Astrocyte (in vitro differentiated cells and primary cell): ENCODE measurements at places on chromosomes 2 and 18. TPM values are rescaled to one million over a fixed set of nuclear protein-coding genes. Genes with fewer than 3 reads are reported as not detected.

DNA sequence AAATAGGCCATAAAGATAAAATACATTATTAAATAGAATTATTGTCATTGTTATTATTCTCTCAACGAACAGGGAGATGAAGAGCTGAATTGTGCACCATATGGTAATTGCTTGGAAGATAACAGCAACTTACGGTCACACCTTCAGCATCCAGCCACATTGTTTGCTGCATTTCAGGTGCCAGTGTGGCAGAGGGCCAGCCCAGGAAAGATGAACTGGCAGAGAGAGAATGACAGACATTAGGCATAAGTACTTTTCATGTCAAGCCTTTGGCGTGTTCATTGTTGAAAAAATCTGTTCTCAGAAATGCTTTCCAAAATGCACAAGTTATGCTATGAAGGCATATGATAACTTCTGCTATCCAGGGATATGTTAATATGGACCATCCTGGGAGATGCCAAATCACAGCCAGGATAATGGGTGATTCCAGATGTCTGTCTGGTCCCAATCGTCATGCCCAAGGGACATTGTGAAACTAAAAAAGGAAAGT lies 748.6 kb upstream of the PIK3C3 start:
- H3K36me3 ChIP-seq, result no peaks in the 10 kb centered on the region
- DNase-seq, result no peak
- no peak overlapping the region for H3K27ac ChIP-seq
- H3K4me1 ChIP-seq, result no peaks in the 10 kb centered on the region
- H3K27me3 ChIP-seq, result no peaks in the 10 kb centered on the region
- no peak overlapping the region for H3K4me3 ChIP-seq

GRCh38 chr18:21004726-21005125 lies 106.9 kb downstream of the ROCK1 start:
- H3K27ac ChIP-seq, result peak overlapping the region; percentile 51
- peaks cover 13% of the 10 kb centered on the region for H3K36me3 ChIP-seq
- DNase-seq, result peak; percentile 59
- no peaks in the 10 kb centered on the region for H3K27me3 ChIP-seq
- H3K4me3 ChIP-seq, result no peak overlapping the region
- no peaks in the 10 kb centered on the region for H3K4me1 ChIP-seq

DNA sequence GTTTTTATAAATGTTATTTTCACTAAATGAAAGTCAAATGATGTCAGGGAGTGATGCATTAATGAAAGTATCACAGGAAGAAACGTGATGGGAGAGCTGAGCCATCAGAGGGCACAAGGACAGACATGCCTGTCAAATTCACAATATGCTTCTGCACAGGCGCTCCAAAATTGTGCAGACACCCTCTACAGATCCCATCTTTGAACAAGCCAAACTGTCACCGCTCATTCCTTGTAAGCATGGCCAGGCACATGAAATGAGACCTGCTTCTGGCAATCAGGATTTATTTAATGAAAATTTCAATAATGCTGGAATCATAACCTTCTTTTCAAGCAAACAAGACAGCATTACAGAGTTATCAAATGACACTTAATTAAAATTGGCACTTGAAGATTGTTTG lies 20.4 kb upstream of the FSHR start:
- H3K27ac ChIP-seq, result no peak overlapping the region
- no peaks in the 10 kb centered on the region for H3K36me3 ChIP-seq
- DNase-seq, result no peak
- no peaks in the 10 kb centered on the region for H3K4me1 ChIP-seq
- H3K4me3 ChIP-seq, result no peak overlapping the region

- H3K27me3 ChIP-seq, result no peaks in the 10 kb centered on the region
- H3K36me3 ChIP-seq, result no peaks in the 10 kb centered on the region
- H3K4me3 ChIP-seq, result no peak overlapping the region
- DNase-seq, result no peak
These were observed 92.7 kb upstream of the CD302 start for GRCh38 chr2:159890551-159891266.

- H3K27me3 ChIP-seq, result no peaks in the 10 kb centered on the region
- no peak for DNase-seq
- H3K4me1 ChIP-seq, result peaks cover 5% of the 10 kb centered on the region
- H3K36me3 ChIP-seq, result peaks cover 40% of the 10 kb centered on the region
These were observed 11.0 kb downstream of the CPSF3 start for GRCh38 chr2:9434489-9434888.

DNA sequence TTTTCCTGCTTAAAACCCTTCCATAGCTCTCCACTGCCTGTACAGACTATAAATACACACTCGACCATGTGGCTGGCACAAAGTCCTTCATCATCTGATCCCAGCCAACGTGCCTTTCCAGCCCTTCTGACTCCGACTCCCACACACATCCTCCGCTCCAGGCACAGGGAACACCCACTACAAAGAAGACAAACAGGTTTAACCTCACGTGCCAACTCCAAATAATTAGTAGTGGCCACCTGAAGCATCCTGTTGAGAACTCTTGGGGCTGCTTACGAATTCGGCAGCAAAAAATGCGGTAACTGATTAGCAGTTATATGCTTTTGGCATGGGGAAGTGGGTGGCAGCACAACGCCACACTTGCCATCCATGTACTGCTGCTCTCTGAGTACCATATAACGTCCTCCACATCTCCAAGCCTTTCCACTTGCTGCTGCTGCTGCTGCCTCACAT lies 12.1 kb downstream of the SPIRE1 start:
- H3K4me3 ChIP-seq, result no peak overlapping the region
- H3K27ac ChIP-seq, result no peak overlapping the region
- H3K36me3 ChIP-seq, result no peaks in the 10 kb centered on the region
- peaks cover 3% of the 10 kb centered on the region for H3K4me1 ChIP-seq

DNA sequence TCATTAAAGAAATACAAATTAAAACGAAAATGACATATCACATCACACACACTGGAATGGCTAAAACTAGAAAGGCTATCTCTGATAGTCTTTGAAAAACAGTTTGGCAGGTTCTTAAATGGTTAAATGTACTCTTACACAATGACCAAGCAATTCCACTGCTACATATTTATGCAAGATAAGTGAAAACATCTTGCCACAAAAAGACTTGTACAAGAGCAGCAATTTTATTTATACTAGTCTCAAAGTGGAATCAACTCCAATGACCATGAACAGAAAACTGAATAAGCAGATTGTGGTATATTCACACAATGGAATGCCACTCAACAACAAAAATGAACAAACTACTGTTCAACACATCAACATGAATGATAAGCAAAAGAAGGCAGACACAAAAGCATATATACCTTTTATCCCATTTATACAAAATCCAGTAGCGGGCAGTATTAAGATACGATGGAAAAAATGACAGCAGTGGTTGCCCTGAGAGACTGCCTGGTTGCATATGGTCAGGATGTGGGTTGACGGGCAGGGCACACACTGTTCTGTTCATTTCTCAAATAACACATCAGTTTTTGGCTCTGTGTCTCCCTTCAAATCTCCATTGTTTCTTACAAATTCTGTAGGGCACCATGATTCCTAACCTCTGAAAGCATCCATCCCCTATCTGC lies 25.4 kb downstream of the SP100 start:
- H3K4me3 ChIP-seq, result no peak overlapping the region
- peaks cover 6% of the 10 kb centered on the region for H3K4me1 ChIP-seq
- H3K27me3 ChIP-seq, result no peaks in the 10 kb centered on the region
- H3K36me3 ChIP-seq, result peaks cover 5% of the 10 kb centered on the region
- DNase-seq, result peak; percentile 61
- H3K27ac ChIP-seq, result no peak overlapping the region

- H3K36me3 ChIP-seq, result no peaks in the 10 kb centered on the region
- no peak overlapping the region for H3K27ac ChIP-seq
- no peaks in the 10 kb centered on the region for H3K27me3 ChIP-seq
- no peaks in the 10 kb centered on the region for H3K4me1 ChIP-seq
- peak; percentile 79 for DNase-seq
These were observed 246.7 kb downstream of the BABAM2 start for GRCh38 chr2:28137221-28137620.

GRCh38 chr2:113010088-113010487 lies 4.8 kb downstream of the IL36A start:
- H3K4me1 ChIP-seq, result no peaks in the 10 kb centered on the region
- peaks cover 3% of the 10 kb centered on the region for H3K27me3 ChIP-seq
- H3K27ac ChIP-seq, result no peak overlapping the region
- no peak overlapping the region for H3K4me3 ChIP-seq

- no peak for DNase-seq
- no peak overlapping the region for H3K4me3 ChIP-seq
- no peaks in the 10 kb centered on the region for H3K27me3 ChIP-seq
- no peak overlapping the region for H3K27ac ChIP-seq
- H3K36me3 ChIP-seq, result no peaks in the 10 kb centered on the region
- peaks cover 27% of the 10 kb centered on the region for H3K4me1 ChIP-seq
These were observed 225.3 kb upstream of the PXDN start for GRCh38 chr2:1969701-1970015.

GRCh38 chr18:76357585-76358260 lies 137.3 kb downstream of the ZNF516 start:
- H3K36me3 ChIP-seq, result peaks cover 18% of the 10 kb centered on the region
- H3K27me3 ChIP-seq, result no peaks in the 10 kb centered on the region
- H3K4me1 ChIP-seq, result peaks cover 3% of the 10 kb centered on the region
- no peak overlapping the region for H3K4me3 ChIP-seq
- H3K27ac ChIP-seq, result no peak overlapping the region

DNA sequence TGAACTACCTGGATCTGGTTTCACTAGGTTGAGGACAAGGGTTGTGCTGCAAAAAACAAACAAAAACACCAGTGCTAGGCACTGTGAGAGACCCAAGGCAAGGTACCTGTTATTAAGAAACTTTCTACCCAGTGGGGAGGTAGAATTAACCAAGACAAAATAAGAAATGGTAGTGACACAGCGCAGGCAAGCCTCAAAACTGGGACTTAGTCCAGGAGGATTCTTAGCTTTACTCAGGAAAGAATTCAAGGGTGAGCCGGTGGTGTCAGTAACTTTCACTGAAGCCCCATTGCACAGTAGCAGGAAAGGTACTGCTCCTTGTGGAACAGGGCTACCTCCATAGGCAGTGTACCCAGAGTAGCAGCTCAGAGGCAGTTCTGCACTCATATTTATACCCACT lies 131.6 kb downstream of the SCG2 start:
- DNase-seq, result no peak
- no peak overlapping the region for H3K27ac ChIP-seq
- no peaks in the 10 kb centered on the region for H3K27me3 ChIP-seq
- no peaks in the 10 kb centered on the region for H3K36me3 ChIP-seq
- no peak overlapping the region for H3K4me3 ChIP-seq
- peaks cover 4% of the 10 kb centered on the region for H3K4me1 ChIP-seq

GRCh38 chr18:70249118-70249517 lies 39.7 kb upstream of the SOCS6 start:
- H3K27ac ChIP-seq, result no peak overlapping the region
- peak; percentile 44 for DNase-seq
- no peaks in the 10 kb centered on the region for H3K36me3 ChIP-seq
- no peaks in the 10 kb centered on the region for H3K27me3 ChIP-seq

DNA sequence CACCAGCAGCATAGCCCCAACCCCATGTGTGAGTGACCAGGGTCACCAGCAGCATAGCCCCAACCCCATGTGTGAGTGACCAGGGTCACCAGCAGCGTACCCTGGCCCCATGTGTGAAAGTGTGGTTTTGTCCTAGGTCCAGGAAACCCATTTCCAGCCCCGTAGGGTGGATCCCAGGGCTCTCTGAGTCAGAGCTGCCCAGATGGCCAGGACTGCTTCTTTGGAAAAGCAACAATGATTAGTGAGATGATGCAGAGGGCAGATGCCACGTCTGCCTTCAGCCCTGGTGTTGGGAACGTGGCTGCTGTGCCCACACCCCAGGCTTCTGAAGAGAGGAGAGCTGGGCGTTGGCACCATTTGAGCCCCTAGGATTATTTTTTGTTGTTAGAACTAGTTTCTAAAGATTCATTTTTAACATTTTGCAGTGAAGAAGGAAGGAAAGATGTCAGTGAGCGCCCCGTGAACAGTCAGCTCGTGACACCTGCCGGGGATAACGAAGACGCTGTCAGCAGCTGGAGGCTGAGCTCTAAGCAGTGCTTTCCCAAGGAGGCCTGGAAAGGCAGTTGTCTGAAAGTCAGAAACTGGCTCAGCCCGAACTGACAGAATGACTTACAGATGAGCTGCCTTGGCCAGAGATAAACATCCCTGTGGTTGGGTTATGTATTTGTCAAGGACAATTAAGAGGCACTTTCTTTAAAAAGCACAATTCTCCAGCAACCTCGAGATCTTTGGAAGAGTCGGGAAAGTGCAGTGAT lies 32.1 kb upstream of the KCNG2 start:
- no peaks in the 10 kb centered on the region for H3K27me3 ChIP-seq
- no peaks in the 10 kb centered on the region for H3K36me3 ChIP-seq
- no peak overlapping the region for H3K4me3 ChIP-seq

DNA sequence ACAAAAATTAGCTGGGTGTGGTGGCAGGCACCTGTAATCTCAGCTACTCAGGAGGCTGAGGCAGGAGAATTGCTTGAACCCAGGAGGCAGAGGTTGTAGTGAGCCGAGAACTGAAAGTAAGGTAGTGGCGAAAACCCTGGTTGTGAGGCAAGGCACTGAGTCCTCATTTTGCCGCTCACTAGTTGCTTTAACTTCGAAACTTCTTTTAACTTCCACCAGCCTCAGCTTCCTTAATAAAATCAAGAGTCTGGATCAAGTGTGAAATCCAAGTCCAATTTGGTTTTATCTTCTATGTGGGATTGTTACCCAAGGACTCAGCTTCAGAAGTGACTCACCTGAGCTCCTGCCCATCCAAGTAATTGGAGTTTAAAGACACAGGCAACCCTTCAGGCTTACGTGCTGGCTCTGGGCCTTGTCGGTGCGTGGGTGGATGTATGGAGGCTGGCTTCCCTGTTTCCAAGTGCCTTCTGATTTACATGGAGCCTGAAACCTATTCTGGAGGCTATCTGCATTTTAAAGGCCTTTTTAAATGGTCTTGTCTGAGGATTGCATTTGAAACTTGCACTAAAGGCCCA lies 374.2 kb upstream of the ID2 start:
- no peaks in the 10 kb centered on the region for H3K27me3 ChIP-seq
- peaks cover 13% of the 10 kb centered on the region for H3K4me1 ChIP-seq
- no peak overlapping the region for H3K27ac ChIP-seq
- no peaks in the 10 kb centered on the region for H3K36me3 ChIP-seq

DNA sequence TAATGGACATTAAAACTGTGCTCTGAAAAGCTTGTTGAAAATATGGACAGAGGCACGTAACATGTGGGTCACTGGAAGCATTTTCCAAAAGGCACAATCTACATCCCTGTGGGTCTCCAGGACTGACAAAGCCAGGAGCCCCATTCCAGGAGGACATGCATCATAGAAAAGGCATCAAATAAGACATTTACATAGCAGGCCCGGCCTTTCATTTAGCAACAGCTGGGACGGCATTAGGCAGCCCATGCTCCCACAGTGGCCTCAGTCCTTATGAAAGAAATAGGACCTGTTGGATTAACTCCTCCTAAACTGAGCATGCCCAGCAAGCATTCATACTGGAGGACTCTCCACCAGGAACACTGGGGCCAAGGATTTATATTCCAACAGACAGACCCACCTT lies 72.2 kb downstream of the TWIST2 start:
- no peak overlapping the region for H3K27ac ChIP-seq
- H3K27me3 ChIP-seq, result no peaks in the 10 kb centered on the region
- DNase-seq, result no peak

Gene UPP2
- total RNA-seq, result not detected in 2 replicates

Gene HOXD12
- not detected in 2 replicates for total RNA-seq

Gene MFSD2B
- 0.10 and 0.34 TPM in 2 replicates for total RNA-seq

Gene COL5A2
- 429 and 580 TPM in 2 replicates for total RNA-seq

Gene TXNDC2
- 0.07 TPM in 1 of 2 replicates, not detected in the other for total RNA-seq

Gene CTIF
- 93.6 and 101 TPM in 2 replicates for total RNA-seq

Gene PHLPP1
- 11.2 and 13.3 TPM in 2 replicates for total RNA-seq
